ENCODE measurements at places on chromosomes 5 and 9.

- DNase-seq: peak; percentile 72
These were observed 3.5 kb upstream of the RNF20 start for GRCh38 chr9:101530076-101530711.

DNA sequence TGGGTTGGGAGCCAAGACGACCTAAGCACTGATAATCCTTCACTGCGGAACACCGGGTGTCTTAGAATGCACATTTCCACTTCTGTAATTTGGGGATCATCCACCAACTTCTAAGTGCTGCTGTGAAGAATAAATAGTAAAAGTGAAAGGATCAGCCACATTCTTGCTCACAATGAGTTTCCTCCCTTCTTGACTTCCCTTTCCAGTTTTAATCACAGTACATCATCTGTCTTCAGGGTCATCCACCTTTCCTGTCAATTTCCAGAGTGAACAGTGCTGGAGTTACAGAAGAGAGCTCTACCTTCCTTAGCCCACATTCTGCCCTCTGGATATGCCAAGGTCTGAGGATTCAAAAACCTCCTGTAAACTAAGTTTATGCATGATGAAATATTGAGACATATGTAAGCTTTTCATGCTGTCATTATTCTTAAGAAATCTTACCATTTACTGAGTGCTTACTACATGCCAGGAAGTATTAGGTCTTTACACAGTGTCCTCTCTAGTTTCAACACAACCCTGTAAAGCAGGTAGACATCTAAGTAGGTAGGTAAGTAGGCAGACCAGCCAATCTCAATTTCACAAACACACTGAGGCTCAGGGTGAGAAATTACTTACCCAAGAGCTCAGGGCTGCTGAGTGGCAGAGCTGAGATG lies 105.2 kb downstream of the CDK5RAP2 start:
- peak; percentile 49 for DNase-seq

GRCh38 chr5:175201393-175201792 lies 242.6 kb downstream of the DRD1 start:
- no peak for DNase-seq

DNA sequence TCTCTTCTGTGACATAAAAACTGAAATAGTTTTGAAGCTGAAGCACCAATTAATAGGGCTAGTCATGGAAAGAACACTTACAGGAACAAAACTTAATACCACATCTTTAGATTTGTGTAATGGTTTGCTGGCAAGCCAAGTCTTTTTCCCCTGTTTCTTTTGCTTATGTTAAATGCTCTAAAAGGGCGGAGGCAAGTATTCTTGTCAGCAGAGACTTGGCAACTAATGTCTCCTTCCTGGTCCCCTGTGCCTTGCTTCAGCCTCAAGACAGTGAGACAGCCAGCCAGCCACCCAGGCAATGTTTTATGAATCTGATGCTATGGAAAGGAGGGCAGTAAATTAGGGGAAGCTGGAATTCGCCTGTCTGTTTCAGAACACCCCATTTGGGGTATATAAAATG lies 45.7 kb downstream of the PRRC1 start:
- no peak for DNase-seq

- DNase-seq: peak; percentile 41
These were observed 55.9 kb downstream of the DAP start for GRCh38 chr5:10704949-10705621.

GRCh38 chr5:74763504-74763903 lies 3.4 kb downstream of the GFM2 start:
- DNase-seq: no peak

DNA sequence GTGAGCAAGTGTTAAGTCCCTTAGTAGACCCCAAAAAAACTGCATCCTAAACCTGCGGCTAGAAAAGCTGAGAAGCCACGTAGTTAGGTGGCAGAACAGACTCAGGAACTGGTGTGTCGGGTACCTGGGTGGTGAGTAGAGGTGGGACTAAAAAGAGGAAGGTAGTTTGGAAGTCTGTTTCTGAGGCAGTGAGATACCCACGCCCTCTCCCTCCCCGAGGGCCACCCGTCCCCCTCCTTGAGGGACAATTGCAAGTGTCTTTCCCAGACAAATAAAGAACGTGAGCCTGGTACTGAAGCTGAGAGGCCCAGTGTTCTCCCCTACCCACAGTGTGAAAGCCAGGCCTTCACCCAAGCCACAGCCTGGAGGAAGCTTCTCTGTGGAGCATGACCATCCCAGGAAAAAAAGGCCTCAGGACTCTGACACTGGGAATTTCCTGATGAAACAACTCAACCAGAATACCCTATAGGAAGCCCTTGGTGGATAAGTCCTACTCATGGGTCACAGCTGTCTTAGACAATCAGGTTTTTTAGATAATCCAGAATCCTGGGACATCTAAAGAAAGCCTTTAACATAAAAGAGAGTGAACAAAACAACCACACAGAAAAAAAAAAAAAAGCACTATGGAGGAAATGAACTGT lies 7.0 kb upstream of the CD74 start:
- no peak for DNase-seq

GRCh38 chr9:108850293-108850897 lies 5.4 kb downstream of the ACTL7B start:
- no peak for DNase-seq

- peak; percentile 39 for DNase-seq
These were observed 51.4 kb upstream of the GRHPR start for GRCh38 chr9:37370968-37371563.

DNA sequence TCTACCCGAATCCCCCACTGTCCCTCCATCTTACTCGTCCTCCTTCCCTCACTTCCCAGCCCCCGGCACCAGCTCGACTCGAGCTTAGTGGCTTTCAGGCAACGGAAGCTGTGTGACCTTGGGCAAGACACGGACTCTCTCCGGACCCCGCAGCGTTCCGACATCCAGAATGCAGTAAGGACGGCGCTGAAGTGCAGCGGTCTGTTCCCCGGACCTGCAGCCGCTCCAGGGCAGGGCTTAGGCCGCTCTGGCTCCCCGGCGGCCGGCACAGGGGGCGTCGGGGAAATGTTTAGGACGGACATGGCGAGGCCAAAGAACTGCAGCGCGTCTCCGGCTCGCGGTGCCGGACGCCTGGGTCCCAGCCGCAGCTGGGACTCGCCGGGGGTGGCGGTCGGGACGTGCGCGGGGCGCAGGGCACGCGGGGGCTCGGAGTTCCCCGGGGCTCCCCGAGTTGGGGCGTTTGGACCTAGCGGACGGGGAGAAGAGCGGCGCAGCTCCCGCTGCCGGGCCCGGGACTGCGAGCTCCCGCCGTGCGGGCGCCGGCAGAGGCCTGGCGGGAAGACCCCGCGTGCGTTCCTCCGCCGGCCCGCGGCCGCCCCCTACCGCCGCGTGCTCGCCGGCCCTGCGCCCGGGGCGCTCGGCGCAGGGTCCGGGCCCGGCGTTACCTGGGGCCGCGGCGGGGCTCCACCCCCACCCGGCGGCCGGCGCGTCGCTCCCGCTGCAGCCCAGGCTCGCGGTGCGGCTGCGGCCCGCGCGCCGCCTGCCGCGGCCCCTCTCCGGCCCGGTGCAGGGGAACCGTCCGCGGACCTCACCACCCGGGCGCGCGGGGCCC lies 5.6 kb upstream of the RNF44 start:
- DNase-seq: no peak

DNA sequence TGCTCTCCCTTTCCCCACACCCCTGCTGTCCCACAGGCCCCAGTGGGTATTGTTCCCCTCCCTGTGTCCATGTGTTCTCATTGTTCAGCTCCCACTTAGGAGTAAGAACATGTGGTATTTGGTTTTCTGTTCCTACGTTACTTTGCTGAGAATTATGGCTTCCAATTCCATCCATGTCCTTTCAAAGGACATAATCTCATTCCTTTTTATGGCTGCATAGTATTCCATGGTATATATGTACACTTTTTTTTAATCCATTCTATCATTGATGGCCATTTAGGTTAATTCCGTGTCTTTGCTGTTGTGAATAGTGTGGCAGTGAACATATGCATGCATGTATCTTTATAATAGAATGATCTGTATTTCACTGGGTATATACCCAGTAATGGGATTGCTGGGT lies 25.6 kb downstream of the FER start:
- DNase-seq: no peak

- no peak for DNase-seq
These were observed 177.6 kb downstream of the MUSK start for GRCh38 chr9:110846215-110846614.

- DNase-seq: no peak
These were observed 335.0 kb upstream of the KLF4 start for GRCh38 chr9:107824556-107824955.

- DNase-seq: no peak
These were observed 655.2 kb upstream of the FAM174A start for GRCh38 chr5:99879791-99880511.

- no peak for DNase-seq
These were observed 16.3 kb downstream of the FAM163B start for GRCh38 chr9:133592731-133593409.

GRCh38 chr5:64344501-64344900 lies 161.3 kb upstream of the RGS7BP start:
- DNase-seq: no peak

GRCh38 chr9:88511906-88512305 lies 23.1 kb upstream of the NXNL2 start:
- DNase-seq: no peak

DNA sequence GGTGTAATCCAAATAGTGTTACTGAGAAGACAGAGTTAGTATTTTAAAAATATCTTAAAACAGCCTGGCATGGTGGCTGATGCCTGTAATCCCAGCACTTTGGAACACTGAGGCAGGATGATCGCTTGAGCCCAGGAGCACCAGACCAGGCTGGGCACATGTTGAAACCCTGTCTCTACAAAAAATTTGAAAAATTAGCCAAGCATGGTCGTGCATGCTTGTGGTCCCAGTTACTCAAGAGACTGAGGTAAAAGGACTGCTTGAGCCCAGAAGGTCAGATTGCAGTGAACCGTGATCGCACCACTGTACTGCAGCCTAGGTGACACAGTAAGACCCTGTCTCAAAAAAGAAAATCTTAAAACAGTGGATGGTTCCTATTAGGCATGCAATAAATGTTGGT lies 12.4 kb downstream of the IFNA1 start:
- DNase-seq: no peak

GRCh38 chr5:376799-377325 lies 55.3 kb downstream of the AHRR start:
- DNase-seq: peak; percentile 1

DNA sequence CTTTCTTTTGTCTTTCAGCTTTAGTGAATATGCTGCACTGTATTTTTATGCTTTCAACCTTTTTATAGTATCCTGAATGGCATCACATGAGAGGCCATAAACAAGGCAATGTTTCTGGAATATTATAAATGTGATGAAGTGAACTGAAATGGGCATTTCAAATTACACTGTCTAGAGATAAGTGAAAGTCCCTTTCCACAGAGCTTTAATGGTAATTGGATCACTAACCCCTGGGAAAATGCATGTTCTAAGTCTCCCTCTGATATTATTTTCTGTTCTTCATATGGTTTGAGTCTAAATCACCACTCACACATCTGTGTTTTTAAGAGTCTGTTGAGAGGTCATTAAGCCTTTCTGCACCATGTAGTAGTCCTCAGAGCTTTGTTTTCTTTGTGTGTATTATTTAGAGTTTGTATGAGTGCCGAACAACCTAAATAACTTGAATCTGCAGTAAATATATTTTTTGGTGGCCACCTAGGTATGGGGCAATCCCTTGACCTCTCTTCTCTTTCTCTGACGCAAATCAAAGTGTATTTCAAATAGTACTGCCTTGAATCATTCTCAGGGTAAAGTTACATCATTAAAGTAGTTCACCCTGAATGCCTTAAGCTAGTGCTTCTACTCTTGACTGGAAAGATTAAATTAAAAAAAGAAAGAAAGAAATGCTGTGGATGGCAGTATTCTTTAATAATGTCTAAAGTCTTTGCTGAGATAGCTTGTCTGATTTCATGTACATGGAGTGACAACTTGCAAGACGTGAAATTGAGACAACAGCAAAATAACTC lies 1931.0 kb upstream of the CDH6 start:
- DNase-seq: no peak

- DNase-seq: peak; percentile 71
These were observed 146.2 kb downstream of the GOLPH3 start for GRCh38 chr5:32027717-32028458.

DNA sequence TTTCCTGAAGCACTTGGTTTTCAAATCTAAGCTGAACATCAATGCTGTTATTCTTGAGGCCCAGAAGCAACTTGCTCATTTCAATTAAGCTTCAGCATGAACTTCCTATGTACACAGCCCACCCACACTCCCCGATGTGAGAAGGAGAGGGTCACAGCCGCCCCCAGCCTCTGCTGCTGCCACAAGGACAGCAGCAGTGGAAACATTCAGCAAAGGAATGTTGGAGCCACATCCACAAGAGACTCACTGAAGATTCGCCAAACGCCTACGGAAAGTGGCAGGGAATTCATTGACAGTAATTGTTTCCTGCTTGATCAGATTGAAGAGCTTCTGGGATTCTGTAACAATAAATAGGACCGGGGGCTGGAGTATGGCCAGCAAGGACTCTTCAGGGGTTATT lies 2.9 kb downstream of the TGFBI start:
- no peak for DNase-seq

DNA sequence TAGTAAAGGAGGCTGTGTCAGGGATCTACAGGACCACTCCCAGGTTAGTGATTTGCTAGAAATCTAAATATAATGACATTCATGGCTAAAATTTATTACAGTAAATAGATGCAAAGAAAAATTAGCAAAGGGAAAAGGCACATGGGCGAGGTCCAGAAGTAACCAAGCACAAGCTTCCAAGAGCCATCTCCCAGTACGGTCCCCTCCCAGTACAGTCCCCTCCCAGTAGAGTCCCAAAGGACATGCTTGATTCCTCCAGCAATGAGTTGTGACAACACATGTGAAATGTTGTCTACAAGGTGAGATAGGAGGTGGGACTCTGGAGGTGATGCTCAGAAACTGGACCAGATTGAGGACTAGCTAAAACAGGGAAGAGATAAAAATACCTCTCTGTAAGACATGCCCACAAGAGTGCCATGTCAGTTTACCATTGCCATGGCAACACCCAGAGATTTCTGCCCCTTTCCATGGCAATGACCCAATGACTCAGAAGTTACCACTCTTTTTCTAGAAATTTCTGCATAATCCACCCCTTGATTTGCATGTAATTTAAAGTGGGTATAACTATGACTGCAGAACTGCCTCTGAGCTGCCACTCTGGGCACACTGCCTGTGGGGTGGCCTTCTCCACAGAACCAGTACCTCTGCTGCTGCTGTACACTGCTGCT lies 27.9 kb upstream of the CEMIP2 start:
- DNase-seq: no peak

GRCh38 chr5:122415030-122415800 lies 103.2 kb downstream of the SNCAIP start:
- DNase-seq: no peak

DNA sequence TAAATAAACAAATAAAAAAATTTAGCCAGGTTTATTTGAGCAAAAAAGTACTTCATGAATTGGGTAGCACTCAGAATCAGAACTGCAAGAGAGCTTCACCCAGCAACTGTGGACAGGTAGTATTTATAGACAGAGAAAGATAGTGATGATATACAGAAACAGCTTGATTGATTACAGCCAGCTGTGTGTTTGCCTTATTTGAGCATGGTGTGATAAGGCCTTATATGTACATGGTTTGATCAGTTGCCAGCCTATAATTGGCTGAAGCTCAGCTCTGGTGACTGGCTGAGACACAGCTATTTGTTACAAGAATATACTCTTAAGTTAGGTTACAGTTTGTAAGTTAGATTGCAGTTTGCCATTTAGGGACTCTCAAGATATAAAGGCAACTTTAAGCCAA lies 34.3 kb upstream of the ARL15 start:
- DNase-seq: no peak
